Mesendoderm (in vitro differentiated cells): ENCODE measurements at places on chromosomes 2 and 18.

- DNase-seq: peak; percentile 43
These were observed at the start of gene ANKRD29 for GRCh38 chr18:23662309-23663263. TSS of gene ANKRD29 (minus strand) at chr18:23662911. CDS start at chr18:23662730, 181 bp downstream.

- no peak for DNase-seq
These were observed 49.7 kb downstream of the TRIB2 start for GRCh38 chr2:12766421-12766879.

- DNase-seq: no peak
These were observed 37.0 kb downstream of the NABP1 start for GRCh38 chr2:191714925-191715324.

GRCh38 chr2:10647441-10647840 is 42.3 kb downstream of the NOL10 start:
- DNase-seq: no peak

DNA sequence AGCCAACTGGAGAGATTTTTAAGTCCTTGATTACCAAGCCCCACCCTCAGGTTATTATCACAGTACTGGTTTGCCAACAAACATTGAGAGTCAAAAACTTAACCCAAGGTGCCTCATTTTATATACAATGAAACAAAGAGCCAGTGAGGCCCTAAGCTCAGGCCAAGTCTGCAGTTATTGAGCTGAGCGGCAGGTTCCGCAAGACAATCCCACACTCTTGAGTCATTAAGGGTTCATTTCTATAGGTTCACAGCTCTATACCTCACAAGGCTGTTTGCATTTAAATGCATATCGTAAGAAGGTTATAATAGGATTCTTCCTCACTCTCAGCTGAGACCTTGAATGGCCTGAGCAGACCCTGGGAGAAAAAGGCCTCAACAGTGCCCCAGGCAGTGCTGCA is 268.4 kb upstream of the RGPD4 start:
- DNase-seq: no peak

DNA sequence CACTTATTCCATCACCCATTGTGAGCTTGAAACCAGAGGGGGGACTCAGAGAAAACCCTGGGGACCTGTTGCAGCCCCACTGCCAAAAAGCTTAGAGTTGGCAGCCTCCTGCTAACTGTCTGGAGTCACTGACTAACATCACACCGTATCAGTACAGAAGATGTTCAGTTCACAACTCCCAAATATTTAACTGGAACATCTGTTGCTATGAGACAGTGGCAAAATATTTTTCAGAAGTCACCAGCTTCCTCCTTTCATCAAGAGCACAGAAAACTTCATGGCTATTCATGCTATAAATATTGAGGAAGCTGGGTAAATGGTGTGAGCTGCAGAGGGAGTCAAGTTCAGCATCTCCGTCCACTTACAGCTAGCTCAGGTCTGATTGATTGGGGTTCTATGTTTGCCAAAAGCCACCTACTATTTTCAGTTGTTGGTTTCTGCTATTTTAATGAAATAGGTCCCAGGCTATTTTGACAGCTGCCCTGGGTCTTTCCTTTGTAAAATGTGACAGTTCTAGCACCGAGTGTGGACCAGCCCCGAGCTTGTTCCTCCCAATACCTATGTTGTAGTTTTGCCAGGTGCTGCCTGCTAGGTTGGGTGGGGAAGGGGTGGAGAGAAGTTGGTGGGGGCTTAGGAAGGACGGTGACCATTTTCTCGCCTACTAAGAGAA is 9.8 kb downstream of the TUBB6 start:
- no peak for DNase-seq

- DNase-seq: no peak
These were observed 154.0 kb downstream of the INHBB start for GRCh38 chr2:120499784-120500495.

DNA sequence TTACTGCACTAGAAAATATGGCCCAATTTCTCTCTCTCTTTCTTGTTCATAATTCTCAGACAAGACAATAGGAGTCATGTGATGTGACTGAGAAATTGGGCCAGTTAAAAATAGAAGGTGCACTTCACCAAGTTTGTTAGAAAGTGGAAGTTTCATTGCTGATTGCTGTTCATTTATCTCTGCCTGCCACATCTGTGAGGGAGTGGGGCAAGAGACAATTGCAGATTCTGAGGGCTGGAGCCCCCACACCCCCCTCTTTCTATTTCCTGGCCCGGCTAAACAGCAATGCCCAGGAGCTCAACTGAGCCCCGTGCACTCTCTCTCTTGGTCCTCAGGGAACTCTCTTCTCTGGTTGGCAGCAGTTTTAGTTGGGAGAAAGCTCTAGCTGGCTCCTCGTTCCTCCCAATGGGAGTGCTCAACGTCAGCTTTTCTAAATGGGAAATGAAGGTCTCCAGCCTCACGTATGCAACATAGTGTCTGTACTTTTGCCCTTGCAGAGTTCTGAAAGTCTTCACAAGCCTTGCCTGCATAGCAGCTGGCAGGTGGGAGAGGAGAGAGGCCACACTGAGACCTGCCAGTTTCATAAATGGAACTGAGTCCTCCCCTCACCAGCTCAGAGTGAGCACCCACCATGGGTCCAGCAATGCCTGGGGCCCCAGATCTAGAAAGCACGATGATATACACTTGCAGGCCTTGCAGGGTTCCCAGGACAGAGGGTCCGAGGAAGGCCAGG is 115.7 kb downstream of the MYCN start:
- DNase-seq: no peak
